HT-29 (cell line): ENCODE measurements at places on chromosomes 7 and 10.

DNA sequence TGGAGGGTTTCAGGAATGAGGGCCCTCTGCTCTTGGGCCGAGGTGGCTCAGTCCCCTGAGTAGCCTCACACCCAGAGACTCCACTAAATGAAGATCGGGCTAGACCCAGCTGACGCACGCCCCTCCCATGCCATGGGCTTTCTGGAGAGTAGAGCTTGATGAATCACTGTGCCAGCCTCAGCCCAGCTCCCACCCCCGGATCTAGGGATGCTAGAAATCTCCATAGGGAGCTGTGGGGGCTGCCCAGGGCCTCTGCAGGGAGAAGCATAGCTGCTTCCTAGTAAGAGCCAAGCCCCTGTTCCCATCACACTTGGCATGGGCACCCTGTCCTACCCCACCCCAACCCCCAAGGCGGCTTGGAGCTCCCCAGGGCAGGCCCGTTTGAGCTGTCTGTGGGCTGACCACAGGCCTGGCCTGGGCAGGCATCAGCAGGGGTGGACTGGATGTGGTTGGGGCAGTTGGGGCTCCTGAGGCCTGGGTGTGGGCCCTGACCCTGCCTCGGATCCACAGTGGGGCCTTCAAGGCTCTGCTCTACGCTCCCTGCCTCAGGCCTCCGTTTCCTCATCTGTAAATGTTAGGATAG lies 121.2 kb downstream of the ZMIZ1 start:
- no peak for DNase-seq

DNA sequence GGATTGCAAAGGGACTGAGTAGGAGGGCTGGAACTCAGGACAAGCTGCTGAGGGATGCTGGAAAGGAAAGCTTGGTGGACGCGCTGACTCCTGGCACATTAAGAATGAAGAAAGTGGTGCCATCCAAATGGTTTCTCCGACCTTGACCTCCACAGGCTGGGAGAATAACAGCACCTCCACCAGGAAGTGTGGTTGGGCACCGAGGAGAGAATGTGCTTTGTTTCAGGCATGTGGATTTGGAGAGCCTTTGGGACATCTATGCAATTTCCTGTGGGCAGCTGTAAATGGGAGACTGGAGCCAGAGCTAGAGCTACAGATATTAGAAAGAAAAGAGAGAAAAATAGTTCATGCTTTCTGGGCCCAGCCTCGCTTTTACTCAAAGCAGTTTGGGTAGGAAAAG lies 29.8 kb upstream of the HABP2 start:
- no peak for DNase-seq

DNA sequence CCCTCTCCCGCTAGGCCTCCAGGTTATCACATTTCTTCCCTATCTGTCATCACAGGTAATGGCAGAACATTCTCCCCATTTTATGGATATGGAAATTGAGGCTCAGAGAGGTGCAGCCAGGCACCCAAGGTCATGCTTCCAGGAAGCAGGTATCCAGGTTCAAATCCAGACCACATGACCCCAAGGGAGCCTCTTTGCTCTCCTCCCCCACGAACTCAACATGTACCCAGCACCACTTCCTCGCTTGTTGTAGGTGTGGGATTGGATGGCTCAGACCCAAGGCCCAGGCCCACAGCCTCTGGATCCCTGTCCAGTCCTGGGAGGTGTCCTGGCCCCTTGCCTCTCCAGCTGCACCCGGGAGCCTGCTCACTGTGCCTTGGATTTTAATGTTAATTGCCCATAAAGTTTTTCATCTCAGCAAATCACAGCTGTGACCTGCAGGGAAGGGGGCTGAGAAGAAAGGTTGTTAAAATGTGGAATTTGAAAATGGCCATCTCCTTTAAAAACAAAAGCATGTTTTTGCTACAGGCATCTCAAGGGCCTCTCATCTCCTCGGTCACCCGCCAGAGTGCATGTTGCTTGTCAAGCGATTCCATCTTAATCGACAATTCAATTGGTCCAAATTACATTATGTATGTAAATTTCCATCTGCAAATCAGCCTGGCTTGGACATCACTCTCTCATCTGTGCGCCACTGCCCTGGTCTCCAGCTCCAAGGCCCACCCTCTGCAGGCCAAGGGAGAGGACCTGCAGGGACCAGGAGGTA lies 205.4 kb upstream of the ZMIZ1 start:
- DNase-seq = no peak

DNA sequence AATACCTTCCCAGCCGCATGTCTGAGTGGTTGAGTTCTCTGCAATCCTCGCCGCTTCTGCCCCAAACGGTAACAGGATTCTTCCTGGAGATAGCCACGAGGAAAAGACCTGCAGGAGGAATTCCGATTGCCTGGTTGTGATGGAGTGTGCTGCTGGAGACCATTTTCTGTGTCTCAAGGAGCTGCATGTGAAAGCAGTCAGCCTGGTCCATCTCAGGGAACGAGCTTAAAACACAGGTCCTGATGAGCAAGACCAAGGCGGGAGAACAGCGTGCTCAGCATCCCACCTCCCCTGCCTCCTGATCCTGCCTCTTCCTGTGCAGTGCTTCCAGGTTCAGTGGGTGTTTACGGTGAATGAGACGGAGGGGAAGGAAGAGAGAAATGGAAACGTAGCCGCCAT lies 26.5 kb downstream of the VIPR2 start:
- DNase-seq = no peak

DNA sequence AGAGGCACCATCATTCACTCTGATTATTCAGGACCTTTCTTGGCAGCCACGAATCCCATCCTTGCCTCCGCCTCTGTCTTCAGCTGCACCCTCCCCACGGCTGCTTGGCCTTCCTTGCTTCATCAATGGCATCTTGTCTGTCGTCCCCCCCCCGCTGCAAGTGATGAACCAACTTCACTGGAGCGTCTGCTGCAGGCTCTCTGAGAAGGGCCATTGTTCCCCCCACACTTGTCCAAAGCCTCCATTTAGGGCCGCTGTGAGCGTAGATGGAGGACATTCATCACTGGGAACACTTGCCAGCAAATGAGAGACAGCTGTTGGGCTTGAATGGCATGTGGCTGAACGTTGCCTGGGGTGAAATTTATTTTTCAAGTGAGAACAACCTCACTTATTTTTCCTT lies 20.1 kb downstream of the AFAP1L2 start:
- DNase-seq = no peak

- no peak for DNase-seq
Observed at GRCh38 chr7:87627634-87627994, 584 bp upstream of the RUNDC3B start.

DNA sequence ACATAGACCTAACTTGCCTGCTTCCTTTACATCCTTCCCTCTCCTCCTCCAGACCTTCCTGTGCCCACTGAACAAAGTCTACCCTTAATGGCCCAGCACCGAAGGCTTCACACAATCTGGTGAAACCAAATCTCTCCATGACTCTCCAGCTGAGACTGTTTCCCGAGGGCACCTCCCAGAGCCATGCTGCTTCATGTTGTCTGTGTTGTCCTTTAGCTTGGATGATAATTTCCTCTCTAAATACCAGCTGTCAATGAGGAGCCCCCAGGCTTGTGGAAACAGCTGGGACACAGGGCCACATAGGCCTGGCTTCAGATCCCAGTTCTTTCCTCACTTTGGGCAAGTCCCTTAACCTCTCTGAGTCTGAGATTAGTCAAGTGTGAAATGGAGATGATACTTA lies 54.3 kb downstream of the DLD start:
- no peak for DNase-seq

DNA sequence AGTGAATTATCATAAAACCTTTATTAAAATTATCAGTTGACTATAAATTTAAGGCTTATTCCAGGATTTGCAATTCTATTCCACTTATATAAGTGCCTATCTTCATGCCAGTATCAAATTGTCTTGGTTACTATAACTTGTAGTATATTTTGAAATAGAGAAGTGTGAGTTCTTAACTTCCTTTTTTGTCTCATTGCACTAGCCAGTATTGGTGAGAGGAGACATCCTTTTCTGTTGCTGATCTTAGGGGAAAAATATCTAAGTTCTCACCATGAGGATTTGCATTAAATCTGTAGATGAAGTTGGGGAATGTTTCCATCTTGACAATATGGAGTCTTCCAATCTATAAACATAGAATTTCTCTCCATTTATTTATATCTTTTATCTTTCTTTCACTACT lies 104.2 kb upstream of the MKI67 start:
- no peak for DNase-seq

DNA sequence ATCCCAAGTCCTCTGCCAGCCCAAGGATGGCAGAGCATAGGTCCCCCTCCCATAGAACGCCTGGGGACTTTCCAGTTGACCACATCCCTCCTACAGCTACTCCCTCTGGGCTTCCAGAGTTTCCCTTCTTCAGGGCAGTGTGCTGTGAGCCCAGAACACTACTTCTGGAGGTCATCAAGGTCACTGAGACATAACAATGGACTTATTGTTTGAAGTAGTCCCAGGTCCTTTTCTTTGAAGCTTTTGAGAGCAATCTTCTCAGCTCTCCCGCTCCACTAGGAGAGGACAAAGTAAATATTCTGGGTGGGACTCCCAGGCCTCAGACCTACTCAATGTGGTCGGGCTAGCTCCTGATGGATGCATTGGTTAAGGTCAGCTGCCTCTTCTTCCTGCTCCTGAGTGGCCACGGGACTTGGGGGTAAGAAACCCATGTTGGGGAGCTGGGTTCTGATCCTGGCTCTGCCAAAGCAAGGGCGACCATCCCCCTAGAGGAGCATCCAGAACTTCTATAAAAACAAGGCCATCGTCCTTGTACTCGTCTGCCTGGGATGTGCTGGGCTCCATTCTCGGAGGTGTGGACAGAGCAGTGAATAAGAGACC lies 83.5 kb upstream of the DDC start:
- DNase-seq = no peak
